ENCODE measurements at places on chromosomes 6 and 20.

DNA sequence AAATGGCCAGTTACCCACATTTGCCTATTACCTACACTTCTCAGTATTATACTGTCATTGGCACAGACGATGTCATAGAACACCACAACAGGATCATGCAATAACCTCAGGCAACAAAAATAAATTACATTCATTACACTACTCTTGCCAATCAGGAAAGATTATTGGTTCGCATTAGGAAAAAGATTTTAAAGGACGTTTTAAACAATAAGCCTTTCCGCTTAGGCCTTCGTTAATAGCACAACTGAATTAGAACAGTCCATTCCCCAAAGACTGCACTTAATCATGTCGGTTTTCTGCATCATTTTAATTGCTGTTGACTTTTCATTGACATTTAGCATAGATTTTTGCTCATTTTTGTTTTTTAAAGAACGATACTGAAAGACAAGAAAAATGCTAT, 912 bp upstream of the SENP6 start:
- DNase-seq = peak; percentile 31

DNA sequence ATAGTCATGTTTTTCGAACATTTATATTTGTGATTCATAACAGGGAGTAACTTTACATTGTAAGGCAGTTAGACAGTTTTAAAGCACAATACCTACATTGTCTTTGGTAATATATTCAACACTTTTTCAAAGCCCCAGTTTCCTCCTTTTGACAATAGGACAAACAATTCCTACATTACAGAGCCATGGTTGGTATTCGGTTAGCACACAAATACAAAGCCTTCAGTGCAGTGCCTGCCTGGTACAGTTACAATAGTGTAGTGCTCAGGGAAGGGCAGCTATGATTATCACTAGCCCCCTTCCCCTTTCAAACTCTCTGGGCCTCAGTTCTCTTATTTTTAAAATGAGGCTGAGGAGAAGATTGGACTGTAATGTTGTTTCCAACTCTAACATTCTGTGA, 207.8 kb downstream of the TPBG start:
- DNase-seq = no peak

- peak; percentile 42 for DNase-seq
These were observed 400.2 kb downstream of the QKI start for GRCh38 chr6:163814494-163815364.

GRCh38 chr20:6769903-6770785, 2.7 kb downstream of the BMP2 start:
- DNase-seq = no peak

DNA sequence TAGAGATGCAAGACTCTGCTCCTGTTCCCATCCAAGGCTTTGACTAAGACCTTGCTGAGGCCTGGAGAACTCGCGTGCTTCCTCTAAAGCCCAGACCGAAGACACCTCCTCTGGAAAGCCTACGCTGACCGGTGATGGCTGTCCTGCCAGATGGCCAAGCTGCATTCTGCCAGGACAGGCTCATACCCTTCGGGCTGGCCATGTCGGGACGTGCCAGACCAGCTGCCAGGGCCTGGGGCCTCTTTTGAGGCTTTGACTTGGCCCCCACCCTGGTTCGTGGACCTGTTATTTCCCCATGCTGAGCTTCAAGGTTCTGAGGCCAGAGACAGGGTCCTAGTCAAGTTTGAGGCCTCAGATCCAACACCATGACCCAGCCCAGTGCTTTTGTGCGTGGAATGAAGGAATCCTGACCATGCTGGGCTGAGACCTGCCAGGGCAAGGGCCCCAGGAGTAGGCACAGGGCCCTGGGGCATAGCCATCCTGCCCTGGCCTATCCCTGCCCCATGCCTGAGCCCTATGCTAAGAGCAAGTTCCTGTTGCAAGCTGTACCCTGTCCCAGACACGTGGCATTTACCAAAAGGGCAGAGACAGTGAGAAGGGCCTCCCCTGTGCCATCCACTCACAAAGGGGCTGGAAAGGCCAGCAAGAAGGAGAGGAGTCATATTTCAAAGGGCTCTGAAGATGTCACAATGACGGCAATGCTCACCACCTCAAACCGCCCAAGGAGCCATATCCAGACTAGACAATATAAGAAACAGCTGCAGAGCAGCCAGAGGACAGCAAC, 42.8 kb downstream of the MRPL14 start:
- DNase-seq = no peak

- DNase-seq = peak; percentile 34
These were observed 544 bp upstream of the HLA-C start for GRCh38 chr6:31272436-31272835.

DNA sequence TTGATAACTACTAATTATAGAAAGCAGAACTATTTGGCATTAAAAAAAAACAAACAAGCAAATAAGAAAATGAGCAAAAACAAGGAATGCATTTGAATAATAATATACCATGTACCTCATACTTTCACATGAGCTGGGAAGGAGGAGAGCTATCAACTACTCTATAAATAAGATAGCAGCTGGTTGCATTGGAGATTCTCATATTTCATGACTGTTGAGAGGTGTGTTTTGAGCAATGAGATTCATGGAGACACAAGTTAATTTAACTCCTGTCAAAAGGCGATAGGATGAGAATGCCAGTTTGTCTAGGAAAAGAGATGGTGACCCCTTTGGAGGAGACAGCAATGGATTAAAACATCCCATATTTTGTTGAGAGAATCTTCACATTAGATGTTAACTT, 348.8 kb upstream of the SPTLC3 start:
- DNase-seq = no peak

DNA sequence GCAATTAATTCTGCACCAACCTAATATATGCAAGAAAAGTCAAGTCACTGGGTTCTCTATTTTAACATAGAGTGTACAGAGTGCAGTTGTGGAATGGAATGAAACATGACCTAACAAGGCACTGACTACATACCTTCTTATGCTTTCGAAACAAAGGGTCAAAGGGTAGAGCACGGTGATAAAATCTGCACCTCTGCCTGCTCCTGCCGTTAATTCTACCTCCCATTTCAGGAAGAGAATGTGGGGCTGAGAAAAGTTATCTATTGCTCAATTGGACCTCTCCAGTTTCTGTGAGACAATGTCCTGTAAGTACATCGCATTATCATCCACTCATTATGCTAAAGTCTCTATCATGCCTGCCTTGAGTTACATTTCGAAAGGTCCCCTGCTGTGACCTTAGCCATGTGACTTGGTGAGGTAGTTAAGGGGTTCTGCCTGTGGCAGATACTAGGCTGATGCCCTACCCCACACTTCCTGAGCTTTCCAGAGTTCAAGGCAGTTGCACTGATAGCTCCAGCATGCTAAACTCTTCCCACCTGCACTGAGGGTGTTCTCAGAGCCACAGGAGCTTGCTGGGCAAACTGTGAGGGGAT, 14.0 kb upstream of the MOCS1 start:
- DNase-seq = no peak

DNA sequence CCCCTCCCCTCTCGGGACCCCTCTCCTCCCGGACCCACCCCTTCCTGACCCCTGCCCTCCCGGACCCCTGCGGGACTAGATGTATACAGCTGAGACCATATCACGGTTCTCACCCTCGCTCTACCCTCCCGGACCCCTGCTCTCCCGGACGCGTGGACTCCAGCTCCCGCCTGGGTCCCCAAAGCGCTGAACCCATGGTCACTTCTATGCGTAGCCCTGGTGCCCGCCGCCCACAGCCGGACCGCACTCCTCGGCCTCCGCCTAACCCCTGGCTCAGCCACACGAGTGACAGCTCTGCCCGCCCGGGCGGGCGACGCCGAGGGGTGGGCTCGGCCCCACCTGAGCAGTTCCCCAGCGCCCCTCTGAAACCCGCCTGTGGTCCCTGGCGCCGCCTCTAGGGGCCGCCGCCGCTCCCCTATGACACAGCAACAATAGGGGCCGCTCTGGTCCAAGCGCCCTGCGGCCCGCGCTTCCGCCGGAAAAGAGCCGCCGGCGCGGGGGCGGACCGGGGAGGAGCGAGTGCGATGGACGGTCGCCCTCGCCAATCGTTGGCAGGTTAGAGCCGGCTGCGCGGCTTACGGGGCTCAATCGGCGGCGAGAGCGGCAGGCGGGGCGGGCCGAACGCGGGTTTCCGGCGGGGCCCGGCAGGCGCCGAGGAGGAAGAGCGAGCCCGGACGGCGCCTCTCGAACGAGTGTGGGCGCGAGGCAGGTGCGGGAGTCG, at the start of gene ADRM1:
Gene ADRM1 (plus strand): TSS at position 657 of the 721 bp plus-strand sequence. CDS start 572 bp downstream, outside the sequence.
- DNase-seq = peak; percentile 97

DNA sequence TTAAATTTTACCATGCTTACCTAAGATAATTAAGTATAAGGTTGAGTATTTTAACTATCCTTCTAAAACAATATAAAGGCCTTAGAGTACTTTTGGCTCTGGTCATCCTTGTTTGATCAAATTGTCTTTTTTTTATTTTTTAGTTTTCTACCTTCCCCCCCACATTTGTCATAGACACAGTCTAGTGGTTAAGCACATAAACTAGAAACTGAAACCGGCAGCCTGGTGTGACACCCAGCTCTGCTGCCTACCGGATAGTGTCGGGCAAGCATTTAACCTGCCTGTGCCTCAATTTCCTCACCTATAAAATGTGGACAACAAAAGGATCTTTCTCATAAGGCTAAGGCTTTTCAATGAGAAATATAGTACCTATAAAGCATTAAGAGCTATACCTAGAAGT, 21.6 kb upstream of the TULP4 start:
- DNase-seq = peak; percentile 83

GRCh38 chr6:110543106-110543505, 66.7 kb upstream of the SLC22A16 start:
- DNase-seq = no peak

GRCh38 chr6:112187736-112188135, 66.6 kb downstream of the LAMA4 start:
- no peak for DNase-seq

DNA sequence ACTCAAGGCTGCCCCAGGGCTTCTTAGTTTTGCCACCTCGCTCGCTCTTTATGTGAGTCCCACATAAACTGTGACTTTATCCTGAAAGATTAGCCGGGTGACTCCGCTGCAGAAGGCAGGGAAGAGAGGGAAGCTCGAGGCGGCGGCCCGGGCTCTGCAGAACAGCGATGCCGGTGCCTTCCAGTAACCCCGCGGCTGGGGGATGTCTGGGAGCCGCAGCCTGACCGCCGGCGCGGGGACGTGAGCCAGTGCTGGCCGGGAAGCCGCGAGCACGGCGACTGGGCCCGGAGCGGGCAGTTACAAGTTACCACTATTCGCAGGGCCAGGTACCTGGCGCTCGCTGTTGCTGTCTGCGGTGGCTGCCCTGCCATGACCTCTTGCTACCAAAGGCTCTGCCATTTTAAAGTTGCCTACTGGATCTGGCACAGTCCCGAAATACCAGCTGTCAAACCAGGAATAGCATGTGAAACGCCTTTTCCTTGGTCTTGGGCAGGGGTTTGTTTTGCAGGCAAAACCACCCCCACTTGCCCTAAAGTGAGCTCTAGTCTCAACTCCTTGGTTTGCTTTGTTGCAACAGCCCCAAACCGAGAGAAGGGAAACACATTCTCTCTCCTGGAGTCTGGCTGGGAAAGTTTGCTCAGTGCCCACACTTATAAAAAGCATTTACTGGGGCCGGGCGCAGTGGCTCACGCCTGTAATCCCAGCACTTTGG, 124.0 kb upstream of the SLC2A12 start:
- DNase-seq = no peak

GRCh38 chr6:38843798-38844197, 128.7 kb downstream of the DNAH8 start:
- DNase-seq = no peak

DNA sequence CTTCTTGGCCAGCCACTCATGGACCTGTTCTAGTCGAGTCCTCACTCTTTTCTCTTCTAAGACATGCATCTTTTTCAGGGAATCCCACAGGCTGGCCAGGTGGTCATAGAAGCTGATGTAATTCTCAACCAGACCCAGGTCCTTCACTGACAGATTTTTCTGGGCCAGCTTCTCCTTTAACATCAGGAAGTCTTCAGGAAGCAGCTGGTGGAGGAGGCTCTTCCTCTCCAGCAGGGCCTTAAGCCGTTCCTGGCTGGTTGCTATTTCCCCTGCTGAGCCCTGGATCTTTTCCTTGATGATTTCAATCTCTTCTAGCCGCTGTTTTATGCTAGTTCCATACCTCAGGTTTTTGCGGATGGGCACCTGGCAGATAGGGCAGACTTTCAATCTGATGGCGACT, 28.6 kb downstream of the DDX27 start:
- DNase-seq = no peak

DNA sequence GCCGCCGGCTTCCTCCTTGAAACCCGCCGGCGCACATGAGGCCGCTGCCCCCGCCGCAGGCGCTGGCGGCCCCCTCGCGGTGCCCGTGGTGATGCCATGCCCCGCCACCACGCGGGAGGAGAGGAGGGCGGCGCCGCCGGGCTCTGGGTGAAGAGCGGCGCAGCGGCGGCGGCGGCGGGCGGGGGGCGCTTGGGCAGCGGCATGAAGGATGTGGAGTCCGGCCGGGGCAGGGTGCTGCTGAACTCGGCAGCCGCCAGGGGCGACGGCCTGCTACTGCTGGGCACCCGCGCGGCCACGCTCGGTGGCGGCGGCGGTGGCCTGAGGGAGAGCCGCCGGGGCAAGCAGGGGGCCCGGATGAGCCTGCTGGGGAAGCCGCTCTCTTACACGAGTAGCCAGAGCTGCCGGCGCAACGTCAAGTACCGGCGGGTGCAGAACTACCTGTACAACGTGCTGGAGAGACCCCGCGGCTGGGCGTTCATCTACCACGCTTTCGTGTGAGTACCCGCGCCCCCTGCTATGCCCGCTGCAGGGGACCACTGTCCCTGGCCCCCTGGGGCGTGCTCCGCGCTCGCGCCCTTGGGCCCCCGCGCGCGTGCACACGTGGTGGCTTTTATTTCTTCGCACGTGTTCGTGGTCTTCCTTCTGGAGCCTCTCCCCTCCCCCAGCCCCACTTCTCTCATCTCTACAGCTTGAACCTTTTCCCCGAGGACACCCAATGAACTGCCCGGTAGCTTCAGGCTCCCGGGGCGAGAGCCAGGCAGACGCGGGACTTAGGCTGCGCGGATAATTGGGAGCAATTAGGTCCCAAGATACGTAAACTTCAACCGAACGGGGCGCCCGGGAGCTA, 453 bp downstream of the KCNQ5 start:
- peak; percentile 88 for DNase-seq

DNA sequence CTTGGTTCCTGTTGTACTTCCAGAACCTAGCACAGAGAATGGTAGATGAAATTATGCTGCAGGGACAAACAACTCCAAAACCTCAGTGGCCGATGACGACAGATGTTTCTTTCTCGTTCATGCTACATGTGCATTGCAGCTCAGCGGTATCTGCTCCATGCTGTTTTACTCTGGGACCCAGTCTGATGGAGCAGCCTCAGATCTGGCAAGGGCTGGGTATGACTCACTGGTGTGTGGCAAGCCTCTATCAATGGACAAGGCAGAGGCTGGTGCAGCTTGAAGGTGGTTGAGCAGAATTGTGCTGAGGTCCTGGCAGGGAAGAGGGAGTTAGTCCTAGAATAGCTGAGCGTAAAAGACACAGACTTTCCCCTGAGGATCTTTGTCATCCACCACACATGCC, 10.3 kb upstream of the BLCAP start:
- DNase-seq = no peak

- no peak for DNase-seq
These were observed at the start of gene GNMT for GRCh38 chr6:42960243-42961019. GNMT (plus strand) TSS chr6:42960754; CDS start chr6:42960768, 14 bp downstream.
